Effector CD4-positive, alpha-beta T cell (primary cell): ENCODE measurements at places on chromosomes 3 and 15.

- DNase-seq: peak; percentile 10
These were observed 40.0 kb upstream of the TRH start for GRCh38 chr3:129934234-129935123.

DNA sequence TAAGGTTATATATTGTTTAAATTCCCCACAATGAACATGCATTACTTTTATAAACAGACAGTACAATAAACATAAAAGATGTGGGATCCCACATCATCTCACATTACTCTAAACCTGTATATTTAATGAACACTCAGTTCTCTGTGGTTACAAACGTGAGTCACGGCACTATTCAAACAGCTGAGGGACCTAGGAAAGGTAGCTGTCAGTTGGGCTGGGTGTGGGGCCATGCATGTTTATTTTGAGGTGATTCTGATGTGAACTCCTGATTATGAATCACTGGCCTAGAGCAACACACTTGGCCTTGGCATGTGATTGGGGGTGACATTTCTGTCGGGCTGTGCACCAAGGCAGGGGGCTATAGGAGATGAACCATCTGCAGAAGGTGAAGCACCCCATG, 147.6 kb upstream of the HACD2 start:
- no peak for DNase-seq

- DNase-seq: peak; percentile 42
These were observed at the start of gene CACNA2D2 for GRCh38 chr3:50503504-50504342. Gene CACNA2D2 (minus strand): TSS chr3:50503634. CDS start chr3:50503423, 211 bp downstream.

- no peak for DNase-seq
These were observed 169.2 kb downstream of the UBE2E2 start for GRCh38 chr3:23372285-23372684.

DNA sequence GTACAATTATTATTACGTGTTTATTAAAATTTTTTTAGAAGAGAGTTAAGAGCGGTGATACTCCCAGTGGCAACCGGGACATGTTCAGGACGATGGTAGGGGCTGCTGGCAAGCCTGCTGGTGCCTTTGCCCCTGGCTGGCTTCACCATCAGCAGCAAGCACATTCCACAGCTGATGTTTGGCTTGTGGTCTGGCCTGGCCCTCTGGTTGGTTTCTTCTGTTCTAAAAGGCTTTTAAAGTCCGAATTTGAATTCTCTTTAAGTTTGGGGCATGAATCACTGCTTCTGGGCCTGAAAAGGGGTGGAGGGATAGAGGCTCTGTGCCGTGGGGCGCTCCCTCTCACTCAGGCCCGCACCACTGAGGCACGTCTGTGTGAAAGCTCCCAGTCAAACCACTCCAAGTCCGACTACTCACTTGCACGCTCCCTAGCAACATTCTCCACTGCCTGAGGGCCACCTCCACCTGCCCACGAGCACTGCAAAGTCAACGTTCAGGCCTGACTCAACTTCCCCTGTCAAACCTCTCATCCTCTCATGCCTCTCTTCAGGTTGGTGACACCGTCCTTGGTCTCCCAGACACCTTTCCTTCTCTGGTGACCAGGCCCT, 10.1 kb downstream of the ITGA11 start:
- DNase-seq: no peak

GRCh38 chr15:29952225-29952624, 130.0 kb upstream of the TJP1 start:
- no peak for DNase-seq

DNA sequence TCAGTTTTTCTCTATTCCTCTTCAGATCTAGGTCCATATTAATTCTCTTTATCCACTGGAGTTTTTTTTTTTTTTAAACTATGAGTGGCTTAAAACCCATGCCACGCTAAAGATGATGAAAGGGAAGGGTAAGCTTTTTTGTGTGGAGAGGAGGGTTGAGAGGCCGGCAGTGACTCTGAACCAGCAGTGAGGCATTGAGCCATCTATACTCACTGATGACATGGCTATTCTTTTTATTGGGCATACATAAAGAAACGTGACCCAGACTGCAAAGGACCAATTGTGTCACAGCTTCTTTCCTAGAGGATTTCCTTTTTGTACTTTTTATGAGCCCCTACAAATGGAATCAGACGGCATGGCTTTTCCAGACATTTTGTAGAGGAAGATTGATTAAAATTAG, 662.2 kb downstream of the AGBL1 start:
- no peak for DNase-seq
